Esophagus muscularis mucosa (tissue), 4 donors: ENCODE measurements at places on chromosomes 5 and 9.

- no peak for DNase-seq
Measured at GRCh38 chr5:82364497-82364896, 86.3 kb upstream of the RPS23 start.

GRCh38 chr9:99008203-99008602, 64.5 kb downstream of the COL15A1 start:
- DNase-seq: no peak

DNA sequence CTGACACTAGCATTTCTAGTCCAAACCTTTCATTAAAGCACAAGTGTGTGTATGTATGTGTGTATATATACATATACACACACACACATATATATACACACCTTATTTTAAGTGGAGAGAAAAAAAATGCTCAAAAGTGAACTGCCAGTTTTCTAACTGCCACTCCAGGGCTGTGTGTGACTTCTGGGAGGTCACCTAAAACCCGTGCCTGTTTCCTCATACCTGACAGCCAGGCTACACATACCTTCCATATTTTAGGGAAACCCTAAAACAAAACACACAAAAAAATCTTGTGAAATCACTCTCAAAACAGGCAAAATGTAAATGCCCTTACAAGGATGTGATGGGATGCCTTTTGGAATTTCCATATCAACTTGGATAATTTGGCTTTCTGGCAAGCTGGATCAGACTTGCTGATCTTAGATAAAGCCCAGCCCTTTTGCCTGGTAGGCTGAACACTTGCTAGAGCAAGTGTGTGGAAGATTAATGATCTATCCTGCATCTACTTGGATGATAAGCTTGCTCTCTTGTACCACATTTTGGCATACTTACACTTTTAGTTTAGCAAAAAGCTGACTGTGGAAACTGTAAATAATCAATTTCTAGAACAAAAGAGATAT, 127.8 kb downstream of the GNAQ start:
- DNase-seq: no peak

- DNase-seq: no peak
Measured at GRCh38 chr5:127280491-127281220, 9.9 kb upstream of the MEGF10 start.

DNA sequence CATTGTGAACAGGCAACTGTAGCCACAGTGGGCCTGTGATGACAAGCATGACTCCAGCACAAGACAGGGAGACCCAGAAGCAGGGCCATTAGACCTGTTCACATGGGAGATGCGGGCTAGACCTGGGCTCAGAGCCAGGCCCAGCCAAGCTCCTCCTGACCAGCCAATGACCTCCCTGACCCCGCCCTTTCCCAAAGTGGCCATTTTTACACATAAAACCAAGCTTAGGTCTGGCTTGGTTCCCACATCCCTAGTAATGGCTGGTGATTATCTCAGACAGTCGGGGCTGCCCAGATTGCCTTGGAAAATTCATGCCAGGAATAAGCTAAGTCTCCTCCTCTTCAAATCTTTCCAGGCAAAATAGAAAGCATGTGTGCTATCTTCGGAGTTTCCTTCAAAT, 94.1 kb downstream of the FRMD3 start:
- no peak for DNase-seq

- no peak for DNase-seq
Measured at GRCh38 chr9:98471185-98471584, 215.7 kb upstream of the TBC1D2 start.

DNA sequence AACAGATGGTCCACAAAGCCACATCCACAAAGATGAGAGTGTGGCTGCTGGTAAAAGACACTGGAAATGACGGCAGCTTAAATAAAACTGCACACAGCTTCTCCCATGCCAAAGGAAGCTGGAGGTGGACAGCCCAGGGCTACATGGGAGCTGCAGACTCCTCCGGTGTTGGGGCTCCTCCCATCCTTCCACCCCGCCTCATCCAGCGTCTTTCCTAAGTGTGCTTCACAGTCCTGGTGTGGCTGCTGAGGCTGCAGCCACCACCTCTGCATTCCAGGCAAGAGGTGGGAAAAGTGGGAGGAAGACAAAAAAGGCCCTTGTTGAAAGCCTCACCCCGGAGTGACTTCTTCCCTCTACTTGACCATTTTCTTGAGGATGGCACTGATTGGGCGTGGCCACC, 37.0 kb upstream of the IRX4 start:
- DNase-seq: no peak

- no peak for DNase-seq
Measured at GRCh38 chr9:91905991-91906469, 44.0 kb downstream of the ROR2 start.

- no peak for DNase-seq
Measured at GRCh38 chr9:33637881-33638280, 113.8 kb downstream of the ANKRD18B start.
